ENCODE measurements at places on chromosomes 2 and 18.

DNA sequence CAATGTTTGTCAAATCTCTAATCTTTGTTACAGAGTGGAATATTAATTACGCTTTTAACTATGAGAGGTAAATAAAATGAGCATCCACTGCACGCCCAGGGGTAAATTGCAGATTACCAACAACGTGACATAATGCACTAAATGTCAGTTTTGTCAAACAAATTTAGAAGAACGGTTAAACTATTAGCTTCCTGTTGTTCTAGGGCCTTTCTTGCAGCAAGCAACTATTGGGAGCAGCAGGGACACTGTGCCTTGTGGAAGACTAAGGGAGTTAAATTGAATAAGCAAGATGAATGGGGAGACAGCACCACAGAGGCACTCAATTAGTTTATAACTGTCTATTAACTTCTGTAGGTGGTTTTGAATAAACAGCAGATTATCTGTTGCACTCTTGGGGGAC is 391.0 kb upstream of the RAB12 start:
- no peak for DNase-seq

DNA sequence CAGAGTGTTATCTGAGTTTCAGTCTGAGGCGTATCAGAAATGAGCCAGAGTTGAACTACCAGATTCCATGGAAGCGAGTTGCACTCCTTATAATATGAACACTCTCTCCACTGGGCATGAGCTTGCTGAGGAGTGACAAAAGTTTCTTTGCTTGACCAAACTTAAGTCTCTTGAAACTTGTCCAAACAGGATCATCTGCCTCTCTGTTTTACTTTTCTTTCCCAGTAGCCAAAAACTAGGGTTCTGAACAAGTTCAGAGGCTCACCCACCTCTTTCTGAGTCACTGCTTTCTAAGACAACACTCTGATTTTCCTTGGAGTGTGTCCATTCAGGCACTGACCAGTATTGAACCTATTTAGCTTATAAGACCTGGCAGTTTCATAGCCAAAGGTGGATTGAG is 233.2 kb upstream of the TCF4 start:
- DNase-seq = no peak

- DNase-seq = no peak
These were observed 98.2 kb upstream of the SMAD2 start for GRCh38 chr18:48028696-48029095.

GRCh38 chr2:81403508-81403907 is 1099.0 kb upstream of the LRRTM1 start:
- DNase-seq = no peak

DNA sequence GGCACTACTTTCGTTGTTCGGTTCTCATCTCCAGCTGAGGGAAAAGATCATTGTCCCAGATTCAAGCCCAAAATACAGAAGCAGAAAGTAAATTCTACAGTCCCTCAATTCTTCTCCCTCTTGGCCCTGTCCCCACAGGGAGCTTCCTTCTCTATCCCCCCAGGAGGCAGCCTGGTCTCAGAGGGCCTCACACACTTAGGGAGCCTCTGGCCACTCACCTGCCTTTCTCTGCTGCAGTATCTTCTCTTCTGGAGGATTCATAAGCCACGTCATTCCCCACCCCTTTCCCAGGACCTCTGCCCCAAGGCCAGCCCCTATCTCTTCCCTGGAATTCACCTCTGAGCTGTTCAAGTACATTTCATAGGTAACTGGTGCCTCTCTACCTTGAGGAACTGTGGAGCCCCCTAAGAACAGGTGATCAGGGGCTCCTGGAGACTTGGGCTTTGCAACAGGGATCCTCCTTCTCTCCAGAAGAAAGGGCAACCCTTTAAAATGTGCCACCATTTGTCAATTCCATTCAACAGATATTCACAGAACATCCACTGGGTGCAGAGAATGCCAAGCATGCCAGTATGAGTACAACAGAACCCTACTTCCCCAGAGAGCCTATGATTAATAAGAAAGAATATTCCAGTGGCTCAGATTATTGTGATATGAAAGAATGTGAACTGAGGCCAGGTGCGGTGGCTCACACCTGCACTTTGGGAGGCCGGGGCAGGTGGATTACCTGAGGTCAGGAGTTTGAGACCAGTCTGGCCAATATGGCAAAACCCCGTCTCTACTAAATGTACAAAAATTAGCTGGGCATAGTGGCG is 72.9 kb downstream of the CIB4 start:
- peak; percentile 4 for DNase-seq

GRCh38 chr18:58584200-58585127 is 44.4 kb downstream of the ALPK2 start:
- DNase-seq = no peak

DNA sequence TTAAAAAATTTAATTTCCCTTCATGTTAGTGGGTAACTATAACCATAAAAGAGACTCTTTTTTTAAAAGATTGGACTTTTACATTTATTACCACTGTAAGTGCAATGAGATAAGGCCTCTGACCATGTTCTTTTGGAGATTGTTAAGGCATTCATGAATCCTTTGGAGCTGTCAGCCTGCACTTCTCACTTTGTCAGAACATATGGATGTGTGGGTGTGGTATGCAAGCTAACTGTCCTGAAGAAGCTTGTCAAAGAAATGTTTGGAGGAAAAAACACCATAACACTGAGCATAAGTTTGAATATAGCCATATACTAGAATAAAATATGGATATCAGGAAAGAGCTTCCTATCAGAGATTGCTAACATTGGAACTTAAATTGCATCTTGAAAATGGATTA is 754.1 kb downstream of the DPP10 start:
- no peak for DNase-seq

DNA sequence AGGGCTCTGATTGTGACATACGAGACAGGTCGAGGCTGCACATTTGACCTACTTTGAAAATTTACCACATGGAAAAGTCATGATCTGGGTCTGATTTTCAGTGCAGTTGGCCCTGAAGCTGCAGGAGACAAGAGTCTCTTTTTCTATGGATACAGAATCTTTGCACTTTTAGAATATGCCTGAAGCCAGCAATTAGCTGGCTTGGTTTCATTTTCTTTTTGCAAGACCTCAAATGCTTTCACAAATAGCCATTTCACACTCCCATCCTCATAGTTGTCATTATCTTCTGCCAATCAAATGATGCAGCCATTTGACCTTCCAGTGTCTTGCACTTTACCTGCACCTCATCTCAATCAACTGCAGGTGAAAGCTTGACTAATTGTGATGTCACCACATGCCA is 59.0 kb downstream of the GPR39 start:
- no peak for DNase-seq

GRCh38 chr18:5295231-5295920 is at the start of gene ZBTB14:
Gene ZBTB14, minus strand, starts transcription at chr18:5295726. Its CDS starts 2,480 bp downstream, at chr18:5293246.
- peak; percentile 75 for DNase-seq

All from T-helper 1 cell (primary cell).